Sciatic nerve (tissue), 2 donors: ENCODE measurements at places on chromosomes 4 and X.
A peak's percentile ranks its signal among the peaks of the same experiment; 100 is the strongest.

DNA sequence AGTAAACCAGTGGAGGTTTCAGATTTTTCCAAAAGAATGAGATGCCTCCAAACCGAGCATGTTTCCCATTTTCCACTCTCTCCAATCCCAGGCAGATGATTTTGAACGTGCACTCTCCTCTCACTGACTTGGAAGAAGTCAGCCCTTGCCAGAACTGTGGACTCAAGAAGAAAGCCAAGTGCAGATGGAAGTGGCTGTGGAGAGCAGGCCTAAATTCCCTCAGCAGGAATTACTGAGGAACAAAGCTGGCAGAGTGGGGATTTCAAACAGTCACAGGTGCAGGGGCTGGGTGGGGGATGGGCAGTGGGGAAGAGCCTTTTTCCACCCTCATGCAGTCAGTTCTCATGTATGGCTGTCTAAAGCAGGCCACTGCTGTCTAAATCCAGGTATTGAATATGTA lies 83.5 kb upstream of the PLAC1 start:
- DNase-seq, result no peak

GRCh38 chr4:173516621-173517524 lies 13.2 kb downstream of the HAND2 start:
- no peak for DNase-seq

DNA sequence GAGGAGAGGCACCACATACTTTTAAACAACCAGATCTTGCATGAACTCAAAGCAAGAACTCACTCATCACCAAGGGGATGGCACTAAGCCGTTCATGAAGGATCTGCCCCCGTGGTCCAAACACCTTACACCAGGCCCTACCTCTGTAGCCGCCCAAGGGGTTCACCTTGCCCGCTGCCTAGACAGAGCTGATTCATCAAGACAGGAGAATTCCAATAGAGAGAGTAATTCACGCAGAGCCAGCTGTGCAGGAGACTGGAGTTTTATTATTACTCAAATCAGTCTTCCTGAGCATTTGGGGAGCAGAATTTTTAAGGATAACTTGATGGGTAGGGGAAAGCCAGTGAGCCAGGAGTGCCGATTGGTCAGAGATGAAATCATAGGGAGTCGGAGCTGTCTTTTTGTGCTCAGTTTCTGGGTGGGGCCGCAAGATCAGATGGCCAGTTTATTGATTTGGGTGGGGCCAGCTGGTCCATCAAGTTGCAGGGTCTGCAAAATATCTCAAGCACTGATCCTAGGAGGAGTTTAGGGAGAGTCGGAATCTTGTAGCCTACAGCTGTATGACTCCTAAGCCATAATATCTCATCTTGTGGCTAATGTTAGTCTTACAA lies 364.7 kb downstream of the PCDH7 start:
- no peak for DNase-seq

DNA sequence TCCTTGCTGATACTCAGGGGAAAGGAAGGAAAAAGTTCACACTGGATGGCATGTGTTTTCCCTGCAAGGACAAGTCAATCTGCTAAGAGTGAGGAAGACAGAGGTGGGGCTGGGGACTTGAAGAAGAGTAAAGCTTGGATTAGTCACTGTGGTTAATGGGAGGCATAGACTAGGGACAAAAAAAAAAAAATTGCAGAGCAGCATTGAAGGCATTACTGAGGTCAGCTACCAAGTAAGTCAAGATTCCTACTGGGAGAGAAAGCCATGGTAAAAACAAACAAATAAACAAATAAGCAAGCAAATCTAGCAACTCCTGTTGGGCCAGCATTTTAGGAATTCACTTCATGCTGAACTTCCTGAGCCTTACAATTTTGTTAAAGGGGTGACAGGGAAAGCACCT lies 58.2 kb upstream of the GPC4 start:
- no peak for DNase-seq

- DNase-seq, result no peak
Measured at GRCh38 chrX:136256026-136256425, 4.8 kb upstream of the MAP7D3 start.

- DNase-seq, result no peak
Measured at GRCh38 chr4:21697583-21697982, 251.0 kb downstream of the KCNIP4 start.

- DNase-seq, result no peak
Measured at GRCh38 chr4:176793060-176793605, 411 bp upstream of the VEGFC start.

DNA sequence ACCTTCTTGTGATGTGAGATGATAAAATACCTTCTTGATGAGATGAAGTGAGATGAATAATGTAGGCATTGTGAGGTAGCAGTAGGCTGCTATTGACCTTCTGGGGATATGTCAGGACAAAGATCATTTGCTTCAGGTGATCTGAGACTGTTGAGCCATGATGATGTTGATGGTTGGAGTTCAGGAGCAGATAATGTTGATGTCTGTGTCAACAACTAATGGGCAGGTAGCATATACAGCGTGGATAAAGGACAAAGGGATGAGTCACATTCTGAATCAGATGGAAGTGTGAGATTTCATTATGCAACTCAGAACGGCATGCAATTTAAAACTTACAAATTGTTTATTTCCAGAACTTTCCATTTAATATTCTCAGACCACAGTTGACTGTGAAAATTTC lies 57.3 kb downstream of the RAP1GDS1 start:
- DNase-seq, result no peak

GRCh38 chrX:153409414-153410101 lies 1.7 kb upstream of the ZFP92 start:
- no peak for DNase-seq

- DNase-seq, result peak; percentile 86
Measured at GRCh38 chrX:40651620-40652223, 4.4 kb upstream of the CXorf38 start.

DNA sequence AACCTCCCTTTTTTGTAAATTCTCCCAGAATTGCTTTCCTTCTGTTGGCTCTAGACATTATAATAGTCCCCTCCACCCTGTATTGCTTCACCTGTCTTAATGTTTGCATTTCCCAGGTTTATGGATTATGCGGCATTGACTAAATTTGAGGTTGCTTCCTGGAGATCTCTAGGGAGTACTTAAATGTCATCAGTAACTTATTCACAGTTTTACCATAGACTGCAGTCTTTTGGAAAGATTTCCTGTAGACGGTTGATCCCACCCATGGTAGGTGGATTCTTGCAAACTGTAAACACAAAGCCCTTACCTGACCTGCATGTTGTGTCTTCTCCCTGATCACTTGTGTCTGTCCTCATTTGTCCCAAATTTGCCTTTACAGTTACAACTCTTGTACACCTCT lies 6.2 kb upstream of the NOX1 start:
- no peak for DNase-seq

GRCh38 chrX:68872171-68872570 lies 43.4 kb downstream of the EFNB1 start:
- DNase-seq, result no peak

GRCh38 chr4:105059337-105059736 lies 87.3 kb upstream of the TET2 start:
- no peak for DNase-seq

DNA sequence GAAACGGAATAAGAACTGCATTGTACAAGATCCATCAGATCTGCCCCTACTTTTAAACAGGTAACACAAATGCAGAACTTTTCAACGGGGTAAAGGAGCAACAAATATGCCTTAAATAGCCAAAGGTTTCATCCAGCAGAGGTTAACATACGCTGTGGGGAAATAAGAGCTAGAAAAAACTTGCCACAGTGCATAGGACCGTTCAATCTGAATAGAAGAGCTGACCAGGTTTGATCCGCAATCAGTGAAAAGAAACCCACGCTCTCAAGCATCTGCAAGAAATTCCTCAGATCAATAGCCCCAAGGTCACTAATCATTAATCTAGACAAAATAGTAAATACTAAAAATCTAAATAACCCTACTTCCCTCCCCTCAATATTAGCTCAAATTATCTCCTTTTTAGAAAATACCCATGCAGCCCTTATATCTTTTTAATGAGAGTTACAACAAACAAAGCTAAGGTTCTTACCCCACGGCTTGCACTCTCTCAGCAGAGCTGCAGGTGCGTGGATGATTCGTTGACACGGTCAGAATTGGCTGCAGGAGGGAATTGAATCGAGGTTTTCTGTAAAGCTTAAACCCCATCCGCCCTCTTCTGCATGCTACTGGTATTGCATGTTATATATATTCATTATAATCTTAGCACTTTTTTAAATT lies at the start of gene TLR10:
TLR10 (minus strand) TSS at position 539 of the 657 bp plus-strand sequence. CDS start 7,400 bp downstream, outside the sequence.
- DNase-seq, result no peak

- DNase-seq, result no peak
Measured at GRCh38 chr4:68375667-68376559, 26.0 kb upstream of the YTHDC1 start.

- no peak for DNase-seq
Measured at GRCh38 chr4:18508786-18509185, 487.2 kb upstream of the LCORL start.

DNA sequence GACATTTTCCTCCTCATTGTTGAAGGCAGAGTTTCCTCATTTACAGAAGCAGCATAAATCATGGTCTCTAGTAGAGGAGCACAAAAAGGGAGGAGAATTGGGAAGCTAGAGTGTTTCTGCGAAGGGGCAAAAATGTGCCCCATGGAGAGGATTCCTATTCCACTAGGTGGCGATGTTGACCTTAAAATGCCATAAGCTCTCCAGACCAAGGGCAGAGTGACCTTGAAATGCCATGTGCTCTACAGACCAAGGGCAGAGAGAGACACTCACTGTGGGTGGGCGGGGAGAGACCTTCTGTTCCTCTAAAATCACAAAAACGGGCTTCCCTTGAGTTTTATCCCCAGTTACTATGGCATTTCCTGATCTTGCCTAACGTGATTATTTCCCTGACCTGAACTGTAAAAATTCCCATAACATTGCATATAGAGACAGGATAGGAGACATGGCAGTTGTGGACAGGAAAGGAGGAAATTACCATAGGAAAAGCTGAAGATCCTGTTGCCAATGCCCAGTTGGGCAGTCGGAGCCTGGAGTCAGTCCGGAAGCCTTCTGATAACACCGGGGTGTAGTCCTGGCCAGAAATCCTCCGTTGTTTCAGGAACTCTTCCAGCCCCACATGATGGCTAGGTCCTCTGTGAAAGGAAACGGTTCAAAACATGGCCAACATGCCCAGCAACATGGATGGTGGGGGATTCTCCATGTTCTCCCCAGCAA lies 567.7 kb downstream of the MAGEB5 start:
- DNase-seq, result no peak
